A673 (cell line): ENCODE measurements at places on chromosomes 12 and 14.

DNA sequence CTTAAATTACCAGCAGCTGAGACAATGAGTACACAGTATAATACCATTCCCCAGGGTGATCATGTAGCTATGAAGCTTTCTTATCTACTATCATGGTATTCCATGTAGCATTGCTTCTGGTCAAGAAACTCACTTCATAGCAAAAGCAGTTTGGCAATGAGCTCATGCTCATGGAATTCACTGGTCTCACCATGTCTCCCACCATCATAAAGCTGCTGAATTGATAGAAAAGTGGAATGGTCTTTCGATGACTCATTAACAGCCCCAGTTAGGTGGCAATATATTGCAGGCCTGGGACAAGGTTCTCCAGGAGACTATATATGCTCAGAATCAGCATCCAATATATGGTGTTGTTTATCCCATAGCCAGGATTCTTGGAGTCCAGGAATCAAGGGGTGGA is 553.7 kb downstream of the FOXG1 start:
- DNase-seq, result peak; percentile 15

DNA sequence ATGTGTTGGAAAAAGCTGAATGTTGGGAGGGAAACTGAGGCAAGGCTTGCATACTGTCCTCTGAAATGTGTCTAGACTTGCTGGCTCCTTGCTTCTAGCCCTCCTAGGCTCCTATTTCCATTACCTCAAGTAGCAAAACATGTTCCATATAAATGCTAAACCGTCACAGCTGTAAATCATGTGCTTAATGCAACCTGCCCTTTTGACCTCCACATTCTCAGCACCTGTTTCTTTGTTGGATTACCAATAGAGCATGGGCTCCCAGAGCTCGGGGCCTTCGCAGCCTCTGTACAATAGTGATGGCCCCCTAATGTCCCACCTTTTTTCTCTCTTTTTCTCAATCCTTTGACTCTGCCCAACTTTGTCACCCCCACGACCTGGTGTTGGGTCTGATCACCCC is 23.3 kb downstream of the RERGL start:
- DNase-seq, result no peak

GRCh38 chr12:117050060-117050459 is 49.2 kb downstream of the TESC start:
- no peak for DNase-seq

- DNase-seq, result no peak
Observed at GRCh38 chr12:84502180-84502860, 410.3 kb downstream of the SLC6A15 start.

DNA sequence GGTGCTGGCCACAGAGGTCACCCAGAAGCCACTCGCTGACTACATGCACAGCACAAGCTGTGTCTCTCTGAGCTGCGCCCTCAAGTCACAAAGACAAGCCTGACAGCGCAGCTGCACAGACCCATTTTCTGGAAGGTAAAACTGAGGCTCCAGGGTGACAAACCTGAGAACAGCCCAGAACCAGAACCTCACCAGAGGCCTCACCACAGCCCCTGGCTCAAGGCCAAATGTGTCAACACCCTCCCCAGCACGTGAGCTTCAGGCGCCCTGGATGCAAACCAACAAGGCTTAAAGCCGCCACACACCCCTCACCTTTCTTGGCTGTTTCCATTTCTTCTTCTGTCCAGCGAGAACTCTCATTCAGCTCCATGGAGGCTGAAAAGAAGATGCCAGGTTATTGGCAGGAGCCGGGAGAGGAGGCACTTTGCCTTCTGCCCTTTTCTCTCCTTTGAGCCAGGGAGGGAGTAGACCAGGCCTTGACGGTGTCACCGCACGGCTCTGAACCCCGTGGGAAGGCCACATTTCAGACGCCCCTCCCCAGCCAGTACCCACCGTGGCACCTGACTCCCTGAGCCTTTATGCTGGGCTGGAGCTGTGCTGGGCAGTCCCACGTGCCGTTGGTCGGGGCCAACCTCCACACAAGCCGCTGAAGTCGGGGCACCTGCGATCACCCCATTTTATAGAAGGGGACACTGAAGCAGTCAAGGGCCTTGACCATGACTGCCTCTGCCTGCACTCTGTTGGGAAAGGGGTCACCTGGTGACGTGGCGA is 103.1 kb downstream of the RFLNA start:
- DNase-seq, result peak; percentile 22

GRCh38 chr12:66837311-66837627 is 158.4 kb upstream of the GRIP1 start:
- DNase-seq, result no peak

DNA sequence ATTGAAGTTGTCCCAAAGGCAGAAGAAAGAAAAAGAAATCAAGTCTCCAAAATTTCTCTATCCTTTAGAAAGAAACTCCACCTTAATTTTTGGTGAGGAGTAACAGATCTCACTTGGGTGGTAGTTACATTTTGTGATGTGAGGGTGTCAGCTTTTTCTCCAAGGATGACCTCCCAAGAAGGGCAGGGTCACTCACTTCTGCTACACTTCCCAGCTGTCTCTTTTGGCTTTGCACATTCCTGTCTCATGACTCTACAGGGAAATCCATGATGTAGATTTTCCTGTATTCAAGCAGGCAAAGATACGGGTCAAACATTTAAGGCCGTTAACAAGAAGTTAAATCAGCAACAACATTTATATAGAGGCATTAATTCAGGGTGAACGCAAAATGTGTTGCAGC is 1016.4 kb downstream of the NRXN3 start:
- no peak for DNase-seq

- no peak for DNase-seq
Observed at GRCh38 chr12:4701395-4702190, 18.6 kb upstream of the GALNT8 start.

DNA sequence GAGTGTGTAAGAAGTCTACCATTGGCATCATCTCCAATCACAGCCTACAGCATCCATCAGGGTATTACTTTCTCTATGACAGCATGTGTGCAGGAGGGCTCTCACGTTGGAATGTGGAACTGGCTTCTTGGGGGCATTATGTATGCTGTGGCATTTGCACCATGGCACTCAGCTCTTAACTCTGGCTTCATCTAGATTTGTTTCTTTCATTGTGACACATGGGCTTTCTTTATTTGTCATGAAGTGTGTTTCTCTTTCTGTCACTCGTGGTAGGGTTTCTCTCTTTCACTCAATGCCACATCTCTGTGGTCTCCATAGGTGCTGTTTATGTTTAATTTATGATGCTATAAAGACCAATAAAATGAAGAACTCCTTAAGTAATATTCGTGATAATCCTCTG is 191.2 kb upstream of the GARIN2 start:
- no peak for DNase-seq

DNA sequence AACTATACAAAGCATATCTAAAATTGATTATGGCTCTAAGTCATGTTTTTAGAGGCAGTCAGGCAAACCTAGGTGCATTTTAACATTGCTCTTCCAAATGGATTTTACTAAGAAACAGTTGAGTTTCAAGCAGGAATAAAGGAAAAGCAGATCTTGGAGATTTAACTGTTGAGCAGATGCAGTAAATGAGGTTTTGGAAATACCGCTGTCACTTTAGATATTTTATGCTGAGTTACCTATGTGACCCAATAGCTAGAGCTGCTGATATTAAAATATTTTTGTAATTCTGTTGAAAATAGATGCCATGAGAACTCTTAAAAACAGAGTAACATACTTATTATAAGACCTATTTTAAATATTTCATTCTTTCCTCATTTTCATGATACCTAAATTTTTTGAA is 181.4 kb downstream of the SYT1 start:
- DNase-seq, result no peak

DNA sequence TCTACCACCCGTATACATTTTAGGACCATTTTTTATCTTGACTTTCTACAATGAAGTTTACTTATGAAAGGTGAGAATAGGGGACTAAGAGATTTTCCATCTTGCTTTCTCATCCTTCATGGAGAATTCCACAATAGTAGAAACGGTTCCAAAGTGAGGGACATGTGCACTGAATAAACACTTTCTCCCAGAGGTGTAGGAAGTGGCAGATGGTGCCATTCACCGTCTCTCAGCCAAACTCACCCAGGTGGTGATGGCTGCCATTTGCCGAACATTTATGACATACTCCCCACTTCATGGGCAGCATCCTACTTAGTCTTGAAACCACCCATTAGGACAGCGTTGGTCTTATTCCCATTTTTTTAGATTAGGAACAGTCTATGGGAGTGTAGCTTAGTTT is 540.5 kb downstream of the DIO2 start:
- no peak for DNase-seq

GRCh38 chr12:1920436-1920835 is 2.0 kb upstream of the CACNA2D4 start:
- no peak for DNase-seq

DNA sequence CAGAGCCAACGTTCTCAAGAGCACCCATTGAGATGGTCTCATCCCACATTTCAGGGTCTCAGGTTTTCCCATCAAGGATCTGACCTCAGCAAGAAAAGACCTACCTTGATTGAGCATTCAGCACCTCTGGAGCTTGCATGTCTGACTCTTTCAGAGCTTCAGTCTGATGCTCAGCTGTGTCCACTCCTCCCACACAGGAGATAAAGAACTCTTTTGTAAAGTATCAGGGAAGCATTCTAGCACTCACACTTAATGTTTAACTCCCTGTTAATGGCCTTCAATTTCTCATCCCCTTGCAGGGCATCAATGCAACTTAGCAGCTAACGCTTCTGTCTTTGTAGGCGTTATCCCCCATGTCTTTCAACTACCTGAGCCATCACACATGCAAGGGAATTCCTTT is 124.1 kb downstream of the GALC start:
- DNase-seq, result no peak
